ENCODE measurements at places on chromosomes 4 and X.
A peak's percentile ranks its signal among the peaks of the same experiment; 100 is the strongest.

- DNase-seq: no peak
Measured at GRCh38 chrX:45592101-45592500, 391.4 kb upstream of the DIPK2B start.

GRCh38 chr4:81747242-81747930 is 275.7 kb upstream of the RASGEF1B start:
- DNase-seq: no peak

GRCh38 chrX:107000013-107000515 is at the start of gene MORC4:
Gene MORC4, minus strand, starts transcription at chrX:107000212. Its CDS starts 243 bp downstream, at chrX:106999969.
- peak; percentile 71 for DNase-seq

DNA sequence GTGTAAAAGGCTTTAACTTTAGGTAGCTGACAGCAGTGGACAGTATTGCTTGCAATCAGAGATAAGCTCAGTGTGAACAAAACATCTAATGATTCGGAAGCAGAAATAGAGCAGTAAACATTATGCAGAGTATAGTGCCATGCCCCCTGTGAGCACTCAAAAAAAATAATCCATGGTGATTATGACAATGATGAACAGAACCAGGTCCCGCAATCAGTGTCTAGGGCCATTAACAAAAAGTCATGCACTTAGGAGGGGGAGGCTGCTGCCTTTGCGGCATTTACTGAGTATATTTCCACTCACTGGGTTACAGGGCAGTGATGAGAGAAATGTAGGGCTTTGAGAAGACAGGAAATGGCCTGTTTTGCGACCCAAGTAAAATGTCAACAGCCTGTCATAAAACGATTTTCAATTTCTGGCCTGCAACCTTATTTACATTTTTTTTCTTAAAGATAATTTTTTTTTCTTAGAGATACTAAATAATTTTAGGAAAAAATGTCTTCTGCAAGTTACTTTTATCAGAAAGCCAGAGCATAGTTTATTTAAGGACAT is 27.3 kb upstream of the NEIL3 start:
- no peak for DNase-seq

- DNase-seq: no peak
Measured at GRCh38 chr4:165621983-165622382, 243.2 kb downstream of the CPE start.

GRCh38 chrX:115229337-115230003 is 4.4 kb downstream of the LRCH2 start:
- no peak for DNase-seq

- DNase-seq: no peak
Measured at GRCh38 chrX:129565046-129565650, 25.1 kb downstream of the OCRL start.

GRCh38 chr4:25976780-25977179 is 62.8 kb downstream of the SMIM20 start:
- DNase-seq: no peak

DNA sequence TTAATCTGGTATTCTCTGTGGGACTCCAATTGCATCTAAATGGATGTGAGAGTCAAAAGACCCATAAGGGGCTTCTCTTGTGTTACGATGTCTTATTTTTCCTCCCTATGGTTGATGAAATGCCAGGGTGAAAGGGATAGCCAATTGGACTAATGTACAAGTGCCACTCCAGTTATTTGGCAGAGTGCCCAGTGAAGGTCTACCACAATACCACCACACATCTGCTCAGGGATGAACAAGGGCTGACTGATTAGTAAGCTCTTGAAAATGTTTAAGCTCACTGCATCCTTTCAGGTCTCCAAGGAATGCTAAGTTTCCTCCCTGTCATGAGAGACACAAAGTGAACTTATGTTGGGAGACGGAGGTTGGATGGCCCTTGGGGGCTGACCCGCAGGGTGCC is 57.8 kb downstream of the HEPH start:
- DNase-seq: no peak

DNA sequence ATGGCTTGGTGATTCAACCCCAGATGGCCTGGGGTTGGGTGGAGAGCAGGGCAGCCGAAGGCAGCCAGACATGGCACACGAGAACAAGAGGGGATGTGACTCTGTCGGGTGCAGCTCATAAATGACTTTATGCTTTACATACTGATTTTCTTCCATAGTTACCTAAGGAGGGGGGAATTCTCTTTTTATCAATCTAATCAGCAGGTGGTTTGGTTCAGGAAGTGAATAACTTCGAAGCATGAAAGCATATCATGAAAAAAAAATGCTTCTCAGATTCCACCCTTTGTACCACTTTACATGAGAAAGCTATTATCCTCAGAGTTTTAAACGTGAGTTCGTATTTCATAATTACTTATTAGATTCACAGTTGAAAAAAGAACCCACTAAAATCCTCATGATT is 908.9 kb upstream of the LCORL start:
- DNase-seq: no peak

DNA sequence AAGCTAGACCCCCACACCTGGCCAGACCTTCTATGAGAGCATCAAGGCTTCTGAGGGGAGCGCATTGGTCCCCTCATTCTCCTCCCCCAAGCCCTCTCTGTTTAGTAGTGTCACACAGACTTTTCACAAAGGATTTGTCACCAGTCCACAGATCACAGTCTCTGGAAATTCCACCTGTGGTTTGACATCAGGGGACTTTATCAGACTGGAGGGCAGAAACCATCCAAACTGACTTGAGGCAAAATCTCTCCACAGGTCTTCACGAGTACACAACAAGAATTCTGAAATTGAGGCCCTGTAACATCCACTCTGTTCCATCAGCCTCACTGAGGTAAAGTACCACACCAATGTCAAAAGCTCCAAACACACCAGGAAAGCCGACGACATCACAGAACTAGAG is 112.5 kb downstream of the SH3KBP1 start:
- no peak for DNase-seq

All from mesenchymal stem cell (in vitro differentiated cells and primary cell).